ENCODE measurements at places on chromosomes 3 and 15. TPM values are rescaled to one million over a fixed set of nuclear protein-coding genes. Genes with fewer than 3 reads are reported as not detected.
A peak's percentile ranks its signal among the peaks of the same experiment; 100 is the strongest.

SLC12A1 gene
- total RNA-seq: not detected

VEPH1 gene
- total RNA-seq: 0.51 TPM

DNA sequence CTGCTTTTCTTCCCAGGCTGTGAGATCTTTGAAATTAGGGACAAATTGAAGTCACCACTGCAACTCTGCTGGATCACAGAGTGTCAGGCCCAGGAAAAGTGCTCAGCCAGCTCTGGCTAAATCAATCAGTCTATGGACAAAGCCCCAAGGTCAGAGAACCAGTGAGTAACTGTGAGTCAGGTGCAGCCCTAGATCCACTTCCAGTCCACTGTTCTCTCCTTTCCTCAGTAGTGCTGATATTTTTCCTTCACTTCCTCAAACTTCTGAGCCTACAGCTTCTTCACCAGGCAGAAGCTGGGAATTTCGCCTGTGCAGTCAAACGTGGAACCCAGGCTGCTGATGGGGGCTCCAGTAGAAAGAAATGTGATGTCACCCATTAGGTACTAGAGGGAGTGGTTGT lies 75.1 kb upstream of the TRIM42 start:
- H3K27ac ChIP-seq: no peak overlapping the region
- H3K36me3 ChIP-seq: no peaks in the 10 kb centered on the region
- H3K4me3 ChIP-seq: no peak overlapping the region
- no peak for DNase-seq
- no peaks in the 10 kb centered on the region for H3K27me3 ChIP-seq

- no peak for DNase-seq
- no peaks in the 10 kb centered on the region for H3K4me1 ChIP-seq
- no peaks in the 10 kb centered on the region for H3K36me3 ChIP-seq
- no peak overlapping the region for H3K4me3 ChIP-seq
- H3K27me3 ChIP-seq: no peaks in the 10 kb centered on the region
These were observed 175.7 kb downstream of the KLHL25 start for GRCh38 chr15:85618956-85619491.

GRCh38 chr3:63706321-63707085 lies 54.0 kb downstream of the SNTN start:
- no peak for DNase-seq
- H3K4me3 ChIP-seq: no peak overlapping the region
- no peaks in the 10 kb centered on the region for H3K4me1 ChIP-seq
- no peak overlapping the region for H3K27ac ChIP-seq

DNA sequence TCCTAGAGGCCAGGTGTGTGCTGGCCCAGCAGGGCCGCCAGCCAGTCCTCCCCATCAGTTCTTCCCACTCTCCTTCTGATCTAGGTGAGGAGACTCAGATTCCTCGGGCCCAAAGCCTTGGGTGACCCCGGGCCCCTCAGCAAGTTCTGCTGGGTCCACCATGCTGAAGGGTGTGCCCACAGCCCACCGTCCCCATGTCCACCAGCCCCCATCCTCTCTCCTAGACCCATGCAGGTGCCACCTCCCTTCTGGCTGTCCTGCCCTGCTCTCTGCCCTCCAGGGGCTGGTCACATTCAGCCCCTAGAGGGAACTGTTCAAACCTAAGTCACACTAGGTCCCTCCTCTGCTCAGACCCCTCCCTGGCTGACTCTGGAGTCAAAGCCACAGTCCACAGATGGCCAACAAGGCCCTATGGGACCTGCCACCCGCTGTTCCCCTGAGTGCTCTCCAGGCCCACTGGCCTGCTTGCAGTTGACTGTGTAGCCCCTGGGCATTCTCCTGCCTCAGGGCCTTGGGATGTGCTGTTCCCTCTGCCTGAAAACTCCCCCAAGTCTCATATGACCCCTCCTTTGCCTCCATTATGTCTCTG lies 878 bp upstream of the TLR9 start:
- no peaks in the 10 kb centered on the region for H3K36me3 ChIP-seq
- no peaks in the 10 kb centered on the region for H3K4me1 ChIP-seq
- DNase-seq: no peak
- H3K27me3 ChIP-seq: no peaks in the 10 kb centered on the region
- H3K4me3 ChIP-seq: no peak overlapping the region
- H3K27ac ChIP-seq: no peak overlapping the region

GOLGA6L1 gene
- total RNA-seq: not detected

DNA sequence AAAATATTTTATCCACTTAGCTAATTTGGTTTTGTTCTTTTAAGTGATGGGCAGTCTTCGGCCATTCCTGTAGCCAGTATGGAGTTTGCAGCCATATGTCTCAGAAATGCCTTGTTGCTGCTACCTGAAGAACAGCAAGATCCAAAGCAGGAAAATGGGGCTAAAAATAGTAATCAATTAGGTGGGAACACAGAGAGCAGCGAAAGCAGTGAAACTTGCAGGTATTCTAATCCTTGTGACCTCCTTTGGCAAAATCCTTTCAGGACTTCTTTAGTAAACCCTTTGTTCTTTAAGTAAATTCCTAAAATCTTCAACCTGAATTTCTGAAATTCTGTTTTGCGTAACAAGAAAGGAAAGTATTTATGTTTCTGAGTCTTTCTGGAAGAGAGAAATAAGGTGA lies 49.8 kb downstream of the CNOT10 start:
- DNase-seq: no peak
- no peaks in the 10 kb centered on the region for H3K4me1 ChIP-seq
- H3K36me3 ChIP-seq: no peaks in the 10 kb centered on the region
- no peak overlapping the region for H3K27ac ChIP-seq

DNA sequence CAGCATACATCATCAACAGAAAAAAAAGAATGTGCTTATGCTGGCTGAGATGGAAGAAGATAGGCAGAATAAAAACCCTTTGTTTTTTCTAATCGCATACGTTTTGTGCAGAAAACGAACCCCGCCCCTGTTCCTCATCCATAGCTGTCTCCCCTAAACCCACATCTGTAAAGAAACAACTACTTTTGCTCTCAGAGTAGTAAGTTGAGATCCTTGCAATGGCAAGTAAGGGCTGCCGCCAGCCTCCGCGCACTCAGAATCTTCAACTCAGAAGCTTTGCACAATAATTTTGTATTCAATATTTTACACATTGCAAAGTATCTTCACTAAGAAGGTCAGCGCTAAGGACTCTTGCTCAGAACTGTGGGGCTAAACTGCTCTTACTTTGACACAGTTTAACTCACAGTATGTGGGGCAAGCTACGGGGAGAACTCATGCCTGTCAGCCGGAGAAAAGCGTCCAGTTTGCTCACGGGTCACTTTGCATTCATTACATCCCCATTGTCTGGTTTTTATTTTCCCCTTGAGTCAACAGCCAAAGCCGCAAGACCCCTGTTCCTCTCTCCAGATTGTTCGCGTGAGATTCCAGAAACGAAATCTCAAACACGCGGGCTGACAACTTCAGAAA lies 1.0 kb downstream of the LYSMD4 start:
- no peaks in the 10 kb centered on the region for H3K27me3 ChIP-seq
- peak overlapping the region; percentile 72 for H3K27ac ChIP-seq
- H3K4me3 ChIP-seq: peak overlapping the region; percentile 72

DNA sequence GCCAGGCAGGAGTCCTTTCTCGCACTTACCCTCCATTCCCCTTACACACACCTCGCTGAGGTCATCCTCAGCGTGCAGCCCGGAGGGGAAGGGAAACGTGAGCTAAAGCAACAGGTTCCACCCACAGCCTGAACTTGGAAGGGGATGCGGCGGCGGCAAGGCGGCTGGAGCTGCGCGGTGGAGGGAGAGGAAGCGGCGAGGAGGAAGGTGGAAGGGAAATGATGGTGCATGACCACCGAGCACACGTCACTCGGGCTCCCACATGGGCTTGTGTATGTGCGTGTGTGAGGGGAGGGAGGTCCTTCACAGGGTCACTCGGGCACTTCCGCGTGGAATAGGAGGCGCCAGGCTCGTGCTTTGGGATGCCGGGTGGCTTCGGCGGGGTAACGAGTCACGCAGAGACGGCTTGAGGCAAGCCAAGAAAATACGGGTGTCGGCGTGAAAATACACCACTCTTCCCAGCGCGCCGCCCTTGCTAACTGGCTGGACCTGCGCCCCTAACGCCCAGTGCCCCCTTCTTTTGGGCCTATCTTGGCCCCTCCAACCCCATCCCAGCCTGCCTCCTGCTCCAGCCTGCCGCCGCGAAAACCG lies 225.5 kb upstream of the IL12A start:
- peak overlapping the region; percentile 76 for H3K4me3 ChIP-seq
- H3K27me3 ChIP-seq: no peaks in the 10 kb centered on the region
- H3K4me1 ChIP-seq: peaks cover 27% of the 10 kb centered on the region
- DNase-seq: no peak
- H3K27ac ChIP-seq: peak overlapping the region; percentile 74

- no peak overlapping the region for H3K27ac ChIP-seq
- no peak for DNase-seq
- H3K36me3 ChIP-seq: no peaks in the 10 kb centered on the region
- H3K4me3 ChIP-seq: no peak overlapping the region
- H3K27me3 ChIP-seq: no peaks in the 10 kb centered on the region
These were observed 30.6 kb upstream of the TMEM108 start for GRCh38 chr3:133007601-133008000.

DNA sequence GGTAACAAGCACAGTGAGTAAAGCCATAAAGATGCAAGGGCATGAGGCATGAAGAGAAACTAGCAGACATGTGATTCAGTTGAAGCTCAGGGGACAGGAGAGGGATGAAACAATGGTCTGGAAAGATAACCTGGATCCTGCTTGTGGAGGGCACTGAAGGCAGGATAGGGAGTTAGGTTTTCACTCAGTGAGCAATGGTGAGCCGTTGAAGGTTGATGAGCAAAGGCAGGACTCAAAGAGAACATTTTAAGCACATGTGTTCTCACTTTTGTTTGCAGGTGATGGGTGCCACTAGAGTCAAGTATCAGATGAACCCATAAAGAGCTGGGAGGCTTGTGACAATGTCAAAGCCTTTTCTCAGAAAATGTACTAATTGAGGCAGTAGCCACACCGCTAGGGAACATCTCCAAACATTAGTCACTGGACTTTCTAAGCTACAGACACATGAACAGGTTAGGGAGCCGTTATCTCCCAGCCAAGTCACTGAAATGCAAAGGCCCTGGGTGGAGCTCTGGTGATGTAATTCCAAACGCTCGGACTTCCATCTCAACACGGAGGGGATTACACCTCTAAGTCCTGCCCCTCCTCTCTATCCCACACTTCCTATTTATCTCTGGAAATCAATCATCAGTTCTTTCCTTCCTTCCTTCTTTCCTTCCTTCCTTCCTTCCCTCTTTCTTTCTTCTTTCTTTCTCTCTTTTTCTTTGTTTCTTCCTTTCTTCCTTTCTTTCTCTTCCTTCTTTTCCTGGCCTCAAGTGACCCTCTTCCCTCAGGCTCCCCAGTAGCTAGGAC lies 22.7 kb downstream of the KLHL6 start:
- no peaks in the 10 kb centered on the region for H3K36me3 ChIP-seq
- H3K4me3 ChIP-seq: no peak overlapping the region
- no peak overlapping the region for H3K27ac ChIP-seq
- no peaks in the 10 kb centered on the region for H3K27me3 ChIP-seq

GRCh38 chr3:172803489-172803888 lies 53.0 kb downstream of the ECT2 start:
- no peak for DNase-seq
- peaks cover 67% of the 10 kb centered on the region for H3K36me3 ChIP-seq
- no peak overlapping the region for H3K4me3 ChIP-seq
- H3K27me3 ChIP-seq: no peaks in the 10 kb centered on the region
- no peaks in the 10 kb centered on the region for H3K4me1 ChIP-seq
- H3K27ac ChIP-seq: no peak overlapping the region

- no peak for DNase-seq
- no peak overlapping the region for H3K27ac ChIP-seq
- H3K27me3 ChIP-seq: no peaks in the 10 kb centered on the region
- H3K36me3 ChIP-seq: no peaks in the 10 kb centered on the region
These were observed 60.8 kb downstream of the ATP13A5 start for GRCh38 chr3:193317682-193318300.

Data from Panc1 (cell line).